ENCODE measurements at places on chromosomes 12 and 14. TPM values are rescaled to one million over a fixed set of nuclear protein-coding genes. Genes with fewer than 3 reads are reported as not detected.

GARIN6 gene
- not detected for total RNA-seq

AKAP6 gene
- total RNA-seq: 9.7 TPM

AKAP5 gene
- 1.3 TPM for total RNA-seq

INHBC gene
- 0.14 TPM for total RNA-seq

PTPRB gene
- total RNA-seq: 0.93 TPM

MMP17 gene
- total RNA-seq: 90.9 TPM

TBC1D30 gene
- 2.6 TPM for total RNA-seq

VRTN gene
- total RNA-seq: not detected

DNA sequence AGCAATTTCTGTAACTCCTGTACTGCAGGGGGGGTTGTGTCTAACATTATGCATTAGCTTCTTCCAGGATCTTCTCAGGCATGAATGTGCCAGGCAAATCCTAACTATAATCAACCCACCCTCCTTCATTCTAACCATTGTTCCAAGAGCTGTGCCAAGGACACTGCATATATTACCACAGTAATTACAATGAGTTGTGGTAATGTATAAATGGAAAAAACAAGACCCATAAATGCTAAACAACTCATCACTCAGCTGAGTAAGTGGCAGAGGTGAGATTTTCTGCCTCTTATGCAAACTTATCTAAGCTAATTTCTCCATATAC, 80.6 kb downstream of the PRKD1 start:
- DNase-seq: no peak
- H3K27me3 ChIP-seq: no peaks in the 10 kb centered on the region
- H3K4me3 ChIP-seq: no peak overlapping the region

- no peaks in the 10 kb centered on the region for H3K27me3 ChIP-seq
- H3K4me3 ChIP-seq: no peak overlapping the region
- H3K27ac ChIP-seq: no peak overlapping the region
- peaks cover 4% of the 10 kb centered on the region for H3K36me3 ChIP-seq
Measured at GRCh38 chr12:92625639-92626310, 77.0 kb upstream of the PLEKHG7 start.

DNA sequence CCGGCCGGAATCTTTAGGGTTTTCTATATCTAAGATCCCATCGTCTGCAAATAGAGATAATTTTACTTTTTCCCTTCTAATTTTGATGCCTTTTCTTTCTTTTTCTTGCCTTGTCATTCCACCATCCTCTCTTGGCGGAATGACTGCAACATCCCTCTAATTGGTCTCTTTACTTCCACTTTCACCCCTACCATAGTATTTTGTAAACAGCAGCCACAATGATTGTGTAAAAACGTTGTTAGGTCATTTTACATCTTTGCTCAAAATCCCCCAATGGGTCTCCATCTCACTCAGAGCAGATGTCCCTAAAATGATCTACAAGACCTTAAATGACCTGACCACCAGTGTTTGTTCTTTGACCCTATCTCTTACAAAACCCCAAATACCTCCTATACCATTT, 80.0 kb upstream of the STAC3 start:
- peaks cover 8% of the 10 kb centered on the region for H3K36me3 ChIP-seq
- H3K27ac ChIP-seq: no peak overlapping the region
- DNase-seq: no peak

DNA sequence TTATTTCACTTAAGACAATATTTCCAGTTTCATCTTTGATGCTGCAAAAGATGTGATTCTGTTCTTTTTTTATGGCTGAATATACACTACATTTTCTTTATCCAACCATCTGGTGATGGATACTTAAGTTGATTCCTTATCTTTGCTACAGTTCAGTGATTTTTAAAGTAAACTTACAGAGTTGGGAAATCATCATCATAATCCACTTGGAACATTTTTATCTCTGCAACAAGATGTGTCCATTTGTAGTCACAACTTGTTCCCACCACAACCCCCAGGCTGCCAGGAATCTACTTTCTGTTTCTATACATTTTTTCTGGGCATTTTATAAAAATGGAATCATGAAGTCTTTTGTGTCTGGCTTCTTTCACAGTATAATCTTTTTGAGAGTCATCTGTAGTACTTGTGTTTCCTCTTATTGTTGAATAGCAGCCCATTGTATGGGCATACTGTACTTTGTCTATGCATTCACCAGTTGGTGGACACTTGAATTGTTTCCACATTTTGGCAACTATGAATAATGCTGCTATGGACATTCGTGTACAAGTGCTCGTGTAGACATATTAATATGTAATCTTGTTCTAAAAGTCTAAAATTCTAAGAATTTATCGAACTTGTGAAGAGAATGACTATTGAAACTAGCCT, 212.5 kb upstream of the DDHD1 start:
- H3K4me1 ChIP-seq: peaks cover 3% of the 10 kb centered on the region
- no peak overlapping the region for H3K27ac ChIP-seq
- H3K36me3 ChIP-seq: peaks cover 5% of the 10 kb centered on the region
- no peak for DNase-seq
- H3K4me3 ChIP-seq: no peak overlapping the region

DNA sequence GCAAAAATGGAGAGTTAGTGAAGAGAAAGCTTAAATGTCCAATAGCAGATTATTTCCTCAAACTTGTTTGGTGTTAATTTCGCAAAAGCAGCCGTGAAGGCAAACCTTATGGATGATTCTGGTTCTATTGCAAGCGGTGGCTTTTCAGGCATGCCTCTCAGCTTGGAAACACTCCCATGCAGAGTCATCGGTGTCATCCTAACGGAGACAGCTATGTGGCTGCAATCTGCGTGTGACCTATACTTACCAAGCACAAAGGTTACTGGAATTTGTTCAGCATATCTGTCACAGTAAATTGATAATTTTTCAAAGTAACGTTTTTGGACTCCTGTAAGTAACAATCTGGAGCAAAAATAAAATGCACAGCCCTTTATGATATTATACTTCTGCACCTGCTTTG, 5.0 kb downstream of the BEST3 start:
- H3K36me3 ChIP-seq: no peaks in the 10 kb centered on the region
- H3K27ac ChIP-seq: no peak overlapping the region
- H3K4me3 ChIP-seq: no peak overlapping the region
- H3K27me3 ChIP-seq: no peaks in the 10 kb centered on the region
- DNase-seq: no peak

- no peaks in the 10 kb centered on the region for H3K27me3 ChIP-seq
- no peaks in the 10 kb centered on the region for H3K36me3 ChIP-seq
- H3K4me3 ChIP-seq: no peak overlapping the region
- no peak for DNase-seq
Measured at GRCh38 chr12:88855301-88855700, 275.0 kb upstream of the KITLG start.

- no peaks in the 10 kb centered on the region for H3K27me3 ChIP-seq
- H3K36me3 ChIP-seq: no peaks in the 10 kb centered on the region
- no peaks in the 10 kb centered on the region for H3K4me1 ChIP-seq
- no peak for DNase-seq
- no peak overlapping the region for H3K27ac ChIP-seq
- H3K4me3 ChIP-seq: no peak overlapping the region
Measured at GRCh38 chr12:86683568-86684304, 427.5 kb upstream of the MGAT4C start.

- no peak overlapping the region for H3K27ac ChIP-seq
- H3K4me3 ChIP-seq: no peak overlapping the region
Measured at GRCh38 chr12:19474147-19474546, 34.9 kb downstream of the AEBP2 start.

DNA sequence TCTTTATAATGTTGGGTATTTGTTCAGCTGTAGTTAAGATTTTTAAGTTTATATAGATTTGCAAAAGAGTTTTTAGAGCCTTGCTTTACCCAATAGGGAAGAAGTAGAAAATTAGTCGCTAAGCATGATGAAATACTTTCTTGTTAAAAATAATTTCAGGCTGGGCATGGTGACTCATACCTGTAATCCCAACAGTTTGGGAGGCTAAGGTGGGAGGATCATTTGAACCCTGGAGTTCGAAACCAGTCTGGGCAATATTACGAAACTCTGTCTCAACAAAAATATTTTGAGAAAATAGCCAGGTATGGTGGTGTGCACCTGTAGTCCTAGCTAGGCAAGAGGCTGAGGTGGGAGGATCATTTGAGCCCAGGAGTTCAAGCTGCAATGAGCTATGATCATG, 18.7 kb upstream of the SCFD1 start:
- H3K27ac ChIP-seq: no peak overlapping the region
- H3K4me1 ChIP-seq: peaks cover 9% of the 10 kb centered on the region
- no peak overlapping the region for H3K4me3 ChIP-seq
- peaks cover 13% of the 10 kb centered on the region for H3K36me3 ChIP-seq

DNA sequence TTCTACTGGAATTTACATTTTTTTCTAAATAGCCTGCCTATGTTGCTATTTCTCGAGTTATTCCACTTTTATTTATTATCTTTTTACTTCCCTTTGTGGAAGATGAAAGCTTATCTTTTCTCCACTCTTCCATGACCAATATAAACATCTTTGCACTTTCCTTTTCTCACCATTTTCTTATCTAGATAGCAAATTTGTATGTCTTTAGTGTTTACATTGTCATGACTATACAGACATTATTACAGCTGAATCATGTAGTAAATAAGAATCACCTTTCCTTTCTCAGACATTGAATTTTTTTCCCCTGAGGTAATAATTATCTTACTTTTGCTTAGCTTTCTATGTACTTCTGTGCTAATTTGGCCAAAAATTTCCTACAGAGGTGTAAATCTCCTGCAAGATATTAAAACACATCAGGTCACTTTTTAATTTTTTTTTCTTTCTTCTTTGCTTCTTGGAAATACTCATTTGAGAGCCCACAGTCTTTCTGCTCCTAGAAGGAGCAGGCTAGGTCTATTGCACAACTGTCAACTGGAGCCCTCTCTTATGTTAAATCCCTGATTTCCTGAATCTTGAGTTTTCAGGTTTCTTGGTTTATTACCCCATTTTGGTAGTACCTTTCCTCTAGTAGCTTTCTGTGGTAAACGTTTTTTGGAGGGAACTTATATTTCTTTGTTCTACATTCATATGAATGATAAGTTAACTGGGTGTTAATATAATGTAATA, 109.0 kb upstream of the ATP2B1 start:
- peaks cover 17% of the 10 kb centered on the region for H3K4me1 ChIP-seq
- no peaks in the 10 kb centered on the region for H3K36me3 ChIP-seq
- H3K4me3 ChIP-seq: no peak overlapping the region
- H3K27me3 ChIP-seq: no peaks in the 10 kb centered on the region
- no peak overlapping the region for H3K27ac ChIP-seq
- DNase-seq: no peak
